Natural killer cell (primary cell): ENCODE measurements at places on chromosomes 7 and 10. TPM values are rescaled to one million over a fixed set of nuclear protein-coding genes. Genes with fewer than 3 reads are reported as not detected.

- no peak for DNase-seq
- H3K4me3 ChIP-seq, result no peak overlapping the region
- H3K4me1 ChIP-seq, result peaks cover 22% of the 10 kb centered on the region
- H3K36me3 ChIP-seq, result no peaks in the 10 kb centered on the region
- H3K27ac ChIP-seq, result no peak overlapping the region
Measured at GRCh38 chr7:69605070-69605469, 6.8 kb downstream of the AUTS2 start.

DNA sequence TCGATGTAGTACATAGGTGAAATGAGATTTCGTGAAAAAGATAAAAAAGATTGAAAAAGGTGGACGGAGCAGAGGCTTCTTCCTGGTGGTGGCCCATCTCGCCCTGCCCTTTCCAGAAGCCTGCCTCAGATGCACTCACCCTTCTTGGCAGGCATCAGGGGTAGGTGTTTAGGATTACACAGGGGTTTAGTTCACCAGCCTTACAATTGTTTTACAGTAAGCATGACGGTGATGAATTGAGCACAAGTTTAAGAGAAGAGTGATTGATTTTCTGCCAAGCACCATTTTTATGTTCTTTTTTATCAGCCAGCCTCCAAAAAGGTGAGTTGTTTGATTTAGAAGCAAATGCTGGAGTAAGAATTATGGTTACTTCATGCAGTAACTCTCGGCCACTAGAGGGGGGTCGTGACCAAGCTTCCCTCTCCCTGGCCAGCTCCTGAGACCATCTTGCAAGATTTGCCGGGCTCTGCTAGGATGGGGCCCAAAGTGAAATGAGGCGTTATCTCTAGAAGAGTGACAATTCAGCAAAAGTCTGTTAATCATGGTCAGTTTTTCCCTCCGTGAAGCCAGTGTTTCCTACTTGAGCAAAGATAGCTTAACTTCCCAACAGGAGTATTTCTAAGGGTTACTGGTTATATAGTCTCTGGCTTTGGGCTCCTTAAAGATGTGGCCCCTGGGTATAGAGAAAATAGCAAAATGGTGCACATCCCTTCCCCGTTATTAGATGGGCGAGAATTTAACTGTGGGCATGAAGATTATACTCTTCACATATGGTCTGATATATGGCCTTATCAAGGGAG is 228.8 kb downstream of the BMPER start:
- H3K4me3 ChIP-seq, result no peak overlapping the region
- H3K27me3 ChIP-seq, result no peaks in the 10 kb centered on the region
- no peaks in the 10 kb centered on the region for H3K4me1 ChIP-seq
- H3K27ac ChIP-seq, result no peak overlapping the region
- H3K36me3 ChIP-seq, result no peaks in the 10 kb centered on the region

GRCh38 chr7:55083206-55083605 is 64.4 kb downstream of the EGFR start:
- DNase-seq, result no peak
- no peak overlapping the region for H3K4me3 ChIP-seq
- H3K4me1 ChIP-seq, result peaks cover 30% of the 10 kb centered on the region
- H3K27me3 ChIP-seq, result no peaks in the 10 kb centered on the region
- no peak overlapping the region for H3K27ac ChIP-seq

- H3K27ac ChIP-seq, result no peak overlapping the region
- DNase-seq, result no peak
- H3K27me3 ChIP-seq, result no peaks in the 10 kb centered on the region
- no peak overlapping the region for H3K4me3 ChIP-seq
- peaks cover 13% of the 10 kb centered on the region for H3K4me1 ChIP-seq
- H3K36me3 ChIP-seq, result peaks cover 15% of the 10 kb centered on the region
Measured at GRCh38 chr7:2996141-2996540, 47.5 kb downstream of the CARD11 start.

GRCh38 chr10:29191674-29192073 is 97.2 kb upstream of the LYZL1 start:
- no peaks in the 10 kb centered on the region for H3K27me3 ChIP-seq
- no peaks in the 10 kb centered on the region for H3K4me1 ChIP-seq
- DNase-seq, result no peak
- no peak overlapping the region for H3K4me3 ChIP-seq
- no peak overlapping the region for H3K27ac ChIP-seq

GRCh38 chr7:116598278-116598677 is 73.4 kb downstream of the CAV1 start:
- no peaks in the 10 kb centered on the region for H3K36me3 ChIP-seq
- H3K4me3 ChIP-seq, result no peak overlapping the region
- no peaks in the 10 kb centered on the region for H3K27me3 ChIP-seq

GRCh38 chr10:50554995-50555568 is 68.7 kb downstream of the SGMS1 start:
- H3K27ac ChIP-seq, result no peak overlapping the region
- H3K4me1 ChIP-seq, result no peaks in the 10 kb centered on the region
- peak; percentile 40 for DNase-seq
- H3K36me3 ChIP-seq, result no peaks in the 10 kb centered on the region

DNA sequence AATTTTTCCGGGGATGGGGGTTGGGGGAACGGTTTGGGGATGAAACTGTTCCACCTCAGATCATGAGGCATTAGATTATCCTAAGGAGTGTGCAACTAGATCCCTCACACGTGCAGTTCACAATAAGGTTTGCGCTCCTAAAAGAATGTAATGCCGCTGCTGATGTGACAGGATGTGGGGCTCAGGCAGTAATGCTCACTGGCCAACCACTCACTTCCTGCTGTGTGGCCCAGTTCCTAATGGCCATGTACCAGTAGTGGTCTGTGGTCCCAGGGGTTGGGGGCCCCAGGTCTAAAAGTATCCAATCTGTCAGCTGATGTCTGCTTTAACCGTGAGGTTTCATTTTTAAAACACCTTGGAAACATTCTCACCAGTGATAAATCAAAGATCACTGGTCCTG is 2.2 kb downstream of the STN1 start:
- peak overlapping the region; percentile 71 for H3K4me3 ChIP-seq
- peaks cover 3% of the 10 kb centered on the region for H3K36me3 ChIP-seq
- H3K4me1 ChIP-seq, result peaks cover 59% of the 10 kb centered on the region

DNA sequence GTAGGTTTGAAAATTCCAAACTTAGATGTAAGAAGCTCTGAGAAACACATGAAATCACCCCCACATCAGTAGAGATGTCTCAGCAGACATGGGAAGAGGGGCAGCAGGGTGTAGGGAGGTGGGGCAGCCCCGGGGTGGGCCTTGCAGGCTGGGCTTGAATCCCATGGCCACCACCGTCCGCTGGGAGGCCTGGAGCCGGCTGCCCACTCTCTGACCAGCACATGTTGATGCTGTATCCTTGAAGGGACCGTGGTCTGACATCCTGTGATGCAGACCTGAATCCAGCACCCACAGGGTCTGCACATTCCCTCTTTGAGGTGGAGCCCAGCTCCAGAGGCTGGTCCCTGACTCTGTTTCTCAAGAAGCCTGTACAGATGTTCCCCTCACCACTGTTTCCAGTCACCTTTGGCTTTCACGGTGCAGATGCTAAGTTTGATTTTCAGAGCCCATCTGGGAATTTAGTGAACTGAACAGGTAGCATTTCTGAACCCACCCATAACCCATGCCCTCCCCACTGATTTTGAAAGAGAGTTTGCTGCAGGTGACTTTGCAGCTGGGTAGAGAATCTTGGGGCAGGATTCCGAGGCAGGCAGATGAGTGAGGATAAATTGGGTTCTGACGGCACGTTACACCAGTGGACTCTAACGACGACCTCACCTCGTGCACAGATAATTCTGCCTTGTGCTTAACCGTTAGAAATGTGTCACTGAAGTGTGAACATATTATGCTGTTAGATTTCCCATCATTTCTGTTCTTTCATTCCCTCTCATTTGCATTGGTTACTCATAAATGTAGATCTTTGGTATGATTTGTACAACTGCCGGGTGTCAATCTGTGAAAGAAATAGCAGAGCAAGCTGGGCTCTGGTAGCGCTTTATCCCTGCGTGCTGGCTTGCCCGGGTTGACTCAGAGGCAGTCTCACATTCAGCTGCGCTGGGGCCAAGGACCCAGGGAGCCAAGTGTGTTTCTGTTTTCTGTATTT is 45.7 kb downstream of the IKZF1 start:
- peak; percentile 79 for DNase-seq
- peaks cover 79% of the 10 kb centered on the region for H3K4me1 ChIP-seq
- H3K4me3 ChIP-seq, result no peak overlapping the region
- H3K27me3 ChIP-seq, result no peaks in the 10 kb centered on the region
- H3K27ac ChIP-seq, result peak overlapping the region; percentile 95

DNA sequence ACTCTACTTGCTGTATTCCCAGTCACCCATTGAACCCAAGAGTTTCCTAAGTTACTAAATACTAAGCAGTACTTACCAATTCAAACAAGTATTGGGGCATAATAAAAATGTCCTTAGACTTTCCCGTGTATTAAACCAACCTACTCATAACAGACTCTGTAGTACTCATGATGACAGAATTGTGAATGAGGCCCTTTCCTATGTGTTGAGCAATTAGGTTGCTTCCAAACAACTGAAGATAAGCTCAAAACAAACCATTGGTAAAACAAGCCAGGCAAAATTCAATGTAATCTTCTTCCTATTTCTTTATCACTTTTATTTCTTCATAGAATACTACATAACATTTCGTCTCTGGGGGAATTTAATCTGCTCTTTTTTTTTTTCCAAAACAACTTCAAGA is 106.5 kb upstream of the ANK3 start:
- no peak overlapping the region for H3K4me3 ChIP-seq
- no peaks in the 10 kb centered on the region for H3K27me3 ChIP-seq
- no peak overlapping the region for H3K27ac ChIP-seq
- no peaks in the 10 kb centered on the region for H3K4me1 ChIP-seq
- no peak for DNase-seq

GRCh38 chr10:86359954-86360353 is 6.6 kb downstream of the GRID1 start:
- H3K36me3 ChIP-seq, result no peaks in the 10 kb centered on the region
- DNase-seq, result no peak
- no peak overlapping the region for H3K27ac ChIP-seq
- peaks cover 12% of the 10 kb centered on the region for H3K27me3 ChIP-seq
- H3K4me1 ChIP-seq, result peaks cover 23% of the 10 kb centered on the region

DNA sequence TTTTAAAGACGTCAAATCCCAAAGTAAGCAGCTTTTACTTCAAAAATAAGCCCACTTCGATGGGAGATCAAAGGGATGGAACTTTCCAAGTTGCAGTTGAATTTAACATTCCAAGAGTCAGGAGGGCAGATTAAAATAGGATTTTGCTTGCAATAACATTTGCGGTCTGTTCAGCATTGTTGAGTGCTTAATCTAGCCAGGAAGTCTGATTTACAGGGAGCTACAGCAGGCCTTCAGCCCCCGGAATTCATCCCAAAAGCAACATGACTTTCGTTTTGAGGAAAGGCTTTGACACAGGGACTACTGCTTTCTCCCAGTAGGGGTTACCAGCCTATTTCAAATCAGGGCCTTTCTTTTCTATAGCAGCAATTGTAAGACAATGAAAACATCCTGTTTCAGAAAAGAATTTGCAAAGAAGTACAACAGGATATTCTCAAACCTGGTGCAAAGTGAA is 279.6 kb upstream of the PITRM1 start:
- no peak for DNase-seq
- H3K27me3 ChIP-seq, result no peaks in the 10 kb centered on the region
- H3K4me3 ChIP-seq, result no peak overlapping the region
- no peaks in the 10 kb centered on the region for H3K36me3 ChIP-seq
- H3K27ac ChIP-seq, result no peak overlapping the region

DNA sequence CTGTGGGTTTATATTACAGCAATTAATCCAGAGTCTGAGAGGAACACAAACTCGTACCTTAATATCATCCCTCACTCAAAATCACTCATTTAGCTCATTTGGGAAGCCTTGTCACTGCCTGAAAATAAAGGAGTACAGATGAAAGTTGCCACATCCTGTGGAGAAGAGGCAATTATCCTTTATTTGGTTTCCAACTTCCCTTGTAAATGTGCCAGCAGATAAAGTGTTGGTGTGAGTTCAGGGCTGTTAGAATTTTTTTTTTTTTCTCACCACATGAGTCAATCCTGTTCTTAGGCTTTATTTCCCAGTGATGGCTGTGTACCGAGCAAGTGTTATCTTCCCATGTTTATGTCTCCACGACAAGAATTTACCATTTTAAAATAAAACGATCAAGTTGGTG is 99.0 kb upstream of the SMIM30 start:
- H3K4me1 ChIP-seq, result no peaks in the 10 kb centered on the region
- H3K4me3 ChIP-seq, result no peak overlapping the region
- no peaks in the 10 kb centered on the region for H3K27me3 ChIP-seq
- no peak overlapping the region for H3K27ac ChIP-seq
- DNase-seq, result no peak

DNA sequence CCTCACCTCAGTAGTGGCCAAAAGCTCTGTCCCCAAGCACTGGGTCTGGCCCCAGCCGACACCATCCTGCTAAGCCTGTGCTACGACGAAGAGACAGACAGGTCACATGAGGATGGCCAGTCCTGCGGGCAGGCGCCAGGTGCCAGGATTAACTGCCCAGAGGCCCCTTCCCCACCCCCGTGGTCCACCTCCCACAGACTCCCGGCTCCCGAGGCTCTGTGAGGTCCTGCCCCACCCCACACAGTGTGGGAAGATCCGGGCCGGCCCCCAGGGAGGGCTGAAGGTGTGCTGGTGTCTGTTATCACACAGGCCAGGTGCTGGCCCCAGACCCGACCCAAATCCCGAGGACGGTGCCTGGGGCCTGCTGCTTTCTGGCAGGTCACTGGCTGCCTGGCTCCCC is 27.2 kb downstream of the CYP2W1 start:
- peaks cover 28% of the 10 kb centered on the region for H3K4me1 ChIP-seq
- H3K4me3 ChIP-seq, result no peak overlapping the region
- H3K27ac ChIP-seq, result no peak overlapping the region
- no peak for DNase-seq

GRCh38 chr10:83952314-83952713 is 187.0 kb upstream of the GHITM start:
- H3K4me3 ChIP-seq, result no peak overlapping the region
- H3K36me3 ChIP-seq, result no peaks in the 10 kb centered on the region
- peaks cover 7% of the 10 kb centered on the region for H3K4me1 ChIP-seq
- no peaks in the 10 kb centered on the region for H3K27me3 ChIP-seq
- DNase-seq, result no peak
- H3K27ac ChIP-seq, result no peak overlapping the region

DNA sequence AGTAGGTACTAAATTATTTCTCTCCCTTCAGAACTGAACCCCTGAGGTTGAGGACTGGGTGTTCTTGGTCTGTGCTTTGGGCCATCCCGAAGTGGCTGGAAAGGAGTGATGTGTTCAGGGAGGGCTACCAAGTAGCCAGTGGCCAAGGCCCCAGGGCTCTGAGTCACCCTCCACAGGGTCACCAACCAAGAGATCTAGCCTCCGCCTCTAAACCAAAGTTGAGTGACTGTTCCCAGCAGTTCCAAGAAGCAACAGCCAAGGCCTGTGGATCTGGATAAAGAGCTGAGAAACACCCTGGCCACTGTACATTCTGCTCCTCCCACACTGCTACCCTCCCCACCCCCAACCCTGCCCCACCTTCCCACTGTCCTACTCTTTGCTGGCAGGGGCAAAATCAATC is 35.5 kb upstream of the KCNMA1 start:
- no peaks in the 10 kb centered on the region for H3K4me1 ChIP-seq
- no peak for DNase-seq
- no peaks in the 10 kb centered on the region for H3K36me3 ChIP-seq
- no peaks in the 10 kb centered on the region for H3K27me3 ChIP-seq

TET1 gene
- total RNA-seq, result 4.0 TPM

NOS3 gene
- total RNA-seq, result 3.8 TPM

HOGA1 gene
- not detected for total RNA-seq

AGR2 gene
- not detected for total RNA-seq

PALS2 gene
- 16.3 TPM for total RNA-seq

LYZL1 gene
- not detected for total RNA-seq
